ACHN (cell line): ENCODE measurements at places on chromosomes 2 and 18.

DNA sequence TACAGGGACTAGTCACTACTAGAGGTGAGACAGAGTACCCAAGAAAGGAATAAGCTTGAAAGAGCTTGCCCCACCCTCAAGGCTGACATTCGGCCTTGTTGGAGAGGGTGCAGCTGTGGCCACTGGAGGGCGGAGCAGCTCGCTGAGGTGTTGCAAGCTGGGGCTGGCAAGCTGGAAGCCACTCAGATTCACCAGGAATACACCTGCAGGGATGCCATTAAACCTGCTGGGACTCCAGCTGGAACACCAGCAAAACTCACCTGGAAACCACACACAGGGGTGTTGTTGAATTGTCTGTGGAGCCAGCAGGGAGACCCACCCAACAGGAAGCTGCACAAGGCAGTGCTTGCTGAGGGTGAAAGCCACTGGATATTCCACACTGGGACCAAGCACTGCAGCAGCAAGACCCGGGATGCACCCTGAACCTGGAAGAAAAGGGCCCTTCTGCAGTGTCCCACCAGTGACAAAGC is 26.1 kb downstream of the KCTD18 start:
- DNase-seq, result peak; percentile 55

DNA sequence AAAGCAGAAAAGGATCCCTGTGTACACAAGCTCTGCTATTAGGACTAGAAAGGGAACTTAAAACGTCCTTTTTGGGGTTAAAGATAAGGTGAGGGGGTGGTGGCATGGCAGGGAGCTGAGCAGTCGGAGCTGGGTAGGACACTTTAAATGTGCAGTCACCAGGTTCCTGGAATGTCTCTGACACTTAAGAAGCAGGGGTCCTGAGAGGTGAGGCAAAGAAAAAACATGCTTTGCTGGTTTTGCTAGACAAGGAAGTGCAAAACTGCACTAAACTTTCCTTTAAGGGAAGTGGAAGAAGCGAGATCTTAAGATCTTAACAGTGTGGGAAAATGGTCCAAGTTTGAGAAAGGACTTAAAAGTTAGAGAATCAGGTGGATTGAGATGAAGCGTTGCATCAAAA is 99.5 kb upstream of the MAP3K20 start:
- DNase-seq, result no peak

DNA sequence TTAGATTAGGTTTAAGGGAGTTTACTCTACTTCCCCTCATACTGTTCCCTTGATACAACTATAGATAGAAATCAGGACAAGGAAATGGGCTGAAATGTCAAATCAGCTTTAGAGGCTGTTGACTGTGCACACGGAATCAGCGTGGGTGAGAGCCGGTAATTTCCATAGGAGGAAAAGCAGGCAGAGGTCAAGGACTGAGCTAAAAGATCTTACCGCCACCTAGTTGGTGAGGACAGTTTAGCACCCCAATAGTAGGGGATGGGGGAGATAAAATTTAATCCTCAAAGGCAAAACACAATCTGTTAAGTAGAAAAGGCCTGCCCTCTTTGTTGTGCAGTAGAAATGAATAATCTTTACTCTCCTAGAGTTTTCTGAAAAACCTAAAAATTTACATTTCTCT is 1154.5 kb upstream of the CHAC2 start:
- no peak for DNase-seq

DNA sequence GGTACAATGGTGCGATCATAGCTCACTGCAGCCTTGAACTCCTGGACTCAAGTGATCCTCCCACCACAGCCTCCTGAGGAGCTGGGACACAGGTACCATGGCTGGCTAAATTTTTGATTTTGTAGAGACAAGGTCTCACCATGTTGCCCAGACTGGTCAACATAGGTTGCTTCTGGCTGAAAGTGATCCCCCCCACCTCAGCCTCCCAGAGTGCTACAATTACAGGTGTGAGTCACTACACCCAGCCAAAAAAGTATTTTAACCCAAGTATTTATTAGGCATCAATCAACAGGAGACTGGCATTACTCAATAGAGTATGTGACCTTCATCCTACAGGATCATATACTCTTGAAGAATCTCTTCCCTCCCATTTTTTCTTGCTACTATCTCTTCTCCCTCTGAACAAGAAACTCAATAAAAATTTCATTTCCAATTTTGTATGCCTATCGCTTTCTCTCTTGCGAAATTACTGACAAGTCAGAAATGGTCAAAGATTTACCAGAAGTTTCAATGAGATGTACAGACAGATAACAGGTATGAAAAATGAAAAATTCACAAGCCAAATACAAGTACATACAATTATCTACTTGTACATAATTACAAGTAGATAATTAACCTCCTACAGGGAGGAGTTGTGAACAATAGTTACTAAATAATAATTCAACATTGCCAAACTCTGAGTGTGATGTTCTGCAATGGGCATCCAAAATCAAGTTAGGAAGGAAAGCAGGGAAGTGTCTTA is 34.9 kb upstream of the CCNT2 start:
- no peak for DNase-seq

DNA sequence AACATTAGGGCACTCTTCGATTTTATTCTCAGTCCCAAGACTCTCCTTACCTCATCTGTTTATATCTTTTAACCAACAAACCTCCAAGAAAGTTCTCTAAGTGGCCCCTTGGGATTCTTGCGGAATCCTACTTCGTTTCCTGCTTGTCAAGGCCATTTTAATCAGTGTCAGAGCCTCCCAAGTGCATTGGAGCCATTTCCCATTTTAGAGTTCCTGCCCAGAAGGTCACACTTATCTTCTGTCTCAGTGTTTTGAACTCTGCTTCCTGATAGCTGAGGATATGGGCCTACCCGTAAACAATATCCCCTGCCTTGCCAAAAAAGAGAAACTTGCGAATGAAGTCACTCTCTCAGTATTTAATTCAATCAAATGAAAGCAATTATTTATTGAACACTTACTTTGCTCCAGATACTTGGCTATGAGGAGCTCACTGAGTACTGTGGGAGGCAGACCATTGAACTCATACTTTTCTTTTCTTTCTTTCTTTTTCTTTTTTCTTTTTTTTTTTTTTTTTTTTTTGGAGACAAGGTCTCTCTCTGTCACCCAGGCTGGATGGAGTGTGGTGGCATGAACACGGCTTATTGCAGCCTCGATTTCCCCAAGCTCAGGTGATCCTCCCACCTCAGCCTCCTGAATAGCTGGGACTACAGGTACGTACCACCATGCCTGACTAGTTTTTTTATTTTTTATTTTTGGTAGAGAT is 5.7 kb upstream of the NOSTRIN start:
- no peak for DNase-seq

GRCh38 chr2:18117592-18117991 is 239.1 kb downstream of the KCNS3 start:
- peak; percentile 72 for DNase-seq

DNA sequence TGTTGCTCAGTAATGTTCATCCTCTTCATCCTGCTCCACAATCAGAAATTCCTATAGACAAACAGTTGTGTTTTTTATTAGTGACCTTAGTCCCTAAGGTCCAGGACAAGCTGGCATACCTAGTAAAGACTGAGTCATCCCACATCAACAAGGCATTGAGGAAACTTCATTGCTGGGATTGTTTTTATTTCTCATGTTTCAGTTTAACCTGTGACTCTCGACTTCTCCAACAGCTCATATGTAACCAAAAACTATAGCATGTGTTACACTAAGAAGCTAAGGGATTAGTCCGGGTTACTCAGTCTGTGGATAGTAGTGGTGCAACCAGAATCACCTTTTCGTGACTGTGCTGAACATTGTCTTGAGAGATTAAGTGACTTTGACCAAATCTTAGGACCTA is 292.1 kb downstream of the RDH14 start:
- no peak for DNase-seq

DNA sequence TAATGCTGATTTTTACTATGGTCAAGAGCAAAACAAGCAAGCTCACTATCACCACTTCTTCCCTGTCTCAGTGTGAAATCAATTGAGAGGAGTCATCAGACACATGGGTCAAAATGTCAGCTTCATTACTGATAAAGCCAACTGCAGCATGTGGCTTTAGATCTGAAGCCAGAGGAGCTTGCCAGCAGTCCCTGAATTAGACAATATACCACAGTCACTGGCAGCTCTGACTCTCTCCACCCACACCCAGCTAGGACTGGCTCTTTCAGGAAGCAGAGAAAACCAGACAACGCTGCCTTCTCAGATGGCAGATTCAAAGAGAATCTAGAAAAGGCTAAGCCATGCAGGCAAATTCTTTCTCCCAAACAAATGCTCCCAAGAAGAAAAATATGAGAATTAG is 20.0 kb upstream of the ASB18 start:
- no peak for DNase-seq

DNA sequence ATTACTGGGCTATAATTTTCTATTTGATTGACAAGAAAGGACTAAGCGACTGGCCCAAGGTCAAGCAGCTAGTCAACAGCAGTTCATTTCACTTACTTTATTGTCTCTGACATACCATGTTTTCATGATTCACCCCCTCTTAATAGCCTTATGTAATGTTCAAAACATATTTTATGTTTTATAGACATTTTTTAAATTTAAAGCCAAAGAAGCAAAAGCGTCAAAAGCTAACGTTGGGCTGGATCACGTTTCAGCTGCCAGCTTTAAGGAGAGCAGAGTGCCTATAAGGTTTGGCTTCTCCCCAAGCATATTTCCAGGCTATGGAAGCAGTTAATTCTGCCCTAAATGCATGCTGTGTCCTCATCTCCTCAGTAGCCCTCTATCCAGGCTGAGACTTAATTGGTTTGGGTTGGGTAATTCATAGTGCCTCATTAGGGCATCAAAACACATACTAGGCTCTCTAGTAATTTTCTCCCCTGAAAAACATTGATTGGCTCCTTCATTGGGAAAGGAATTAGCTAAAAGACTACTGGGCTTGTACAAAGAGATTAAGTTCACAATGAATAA is 94.8 kb upstream of the CREB1 start:
- no peak for DNase-seq

GRCh38 chr18:66754335-66754734 is 150.4 kb upstream of the CDH19 start:
- DNase-seq, result no peak

GRCh38 chr2:9846554-9846953 is 3.3 kb downstream of the TAF1B start:
- DNase-seq, result no peak

GRCh38 chr18:77203071-77203470 is 46.6 kb upstream of the GALR1 start:
- DNase-seq, result no peak

DNA sequence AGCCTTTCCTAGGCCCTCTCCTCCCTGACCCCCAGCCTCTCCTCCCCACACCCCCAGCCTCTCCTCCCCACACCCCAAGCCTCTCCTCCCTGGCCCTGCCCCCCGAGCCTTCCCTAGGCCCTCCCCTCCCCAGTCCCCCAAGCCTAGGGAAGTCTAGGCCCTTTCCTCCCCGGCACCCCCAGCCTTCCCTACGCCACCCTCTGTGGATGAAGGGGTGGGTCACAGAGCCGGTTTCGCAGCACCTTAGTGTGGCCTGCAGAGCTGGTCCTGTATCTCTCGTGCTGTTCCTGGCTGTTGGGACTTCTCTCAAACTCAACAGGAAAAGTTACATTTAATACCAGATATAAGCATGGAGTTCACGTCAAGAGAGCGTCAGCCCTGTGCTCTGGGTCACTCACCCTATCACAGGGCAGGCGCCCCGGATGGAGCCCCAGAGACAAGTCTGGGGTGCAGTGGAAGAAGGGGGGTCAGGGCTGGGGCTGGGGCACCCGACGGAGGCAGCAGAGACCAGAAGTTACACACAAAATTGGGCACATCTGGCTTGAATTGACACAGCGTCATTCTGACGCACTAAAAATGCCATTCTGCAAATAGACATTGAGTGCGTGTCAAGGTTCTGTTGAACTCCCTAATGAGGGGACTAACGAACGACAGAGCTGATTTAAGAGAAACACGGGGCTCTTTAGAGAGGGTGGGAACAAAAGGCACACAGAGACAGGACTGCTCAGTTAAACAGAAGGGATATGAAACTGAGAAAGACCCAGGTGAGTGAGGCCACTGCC is 24.0 kb downstream of the KCNIP3 start:
- DNase-seq, result no peak

- DNase-seq, result no peak
These were observed 49.3 kb downstream of the MMADHC start for GRCh38 chr2:149538138-149538833.

DNA sequence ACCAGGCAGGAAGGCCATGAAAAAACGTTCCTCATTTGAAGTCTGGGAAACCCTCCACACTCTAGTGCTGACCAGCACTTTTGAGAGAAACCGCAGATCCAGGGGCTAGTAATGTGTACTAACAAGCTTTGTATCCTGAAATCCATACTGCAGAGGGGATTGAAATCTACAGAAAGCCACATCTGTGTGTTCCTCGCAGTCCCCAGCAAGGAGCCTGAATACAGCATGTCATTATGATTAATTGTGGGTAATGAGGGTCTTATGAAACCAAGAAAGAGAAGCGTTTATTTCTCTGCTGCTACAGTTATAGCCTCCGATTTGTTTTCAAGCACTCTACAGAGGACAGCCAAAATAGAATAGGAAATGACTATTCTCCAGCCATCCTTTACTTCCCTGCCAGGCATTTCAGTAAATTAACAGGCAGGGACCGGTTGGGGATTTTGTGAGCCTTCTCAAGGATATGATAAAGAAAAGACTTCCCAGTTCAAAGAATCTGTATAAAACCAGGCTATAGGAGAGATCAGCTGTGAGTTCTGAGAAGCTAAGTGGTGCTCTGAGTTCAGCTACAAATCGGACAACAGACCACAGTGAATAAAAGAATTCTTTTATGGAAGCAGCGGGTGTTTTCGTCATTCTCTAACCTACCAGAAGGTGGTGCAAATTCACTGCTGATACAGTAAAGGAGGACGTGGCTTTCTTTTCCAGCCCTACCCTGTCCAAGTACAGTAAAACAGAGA is 133.4 kb downstream of the INSIG2 start:
- DNase-seq, result peak; percentile 75

DNA sequence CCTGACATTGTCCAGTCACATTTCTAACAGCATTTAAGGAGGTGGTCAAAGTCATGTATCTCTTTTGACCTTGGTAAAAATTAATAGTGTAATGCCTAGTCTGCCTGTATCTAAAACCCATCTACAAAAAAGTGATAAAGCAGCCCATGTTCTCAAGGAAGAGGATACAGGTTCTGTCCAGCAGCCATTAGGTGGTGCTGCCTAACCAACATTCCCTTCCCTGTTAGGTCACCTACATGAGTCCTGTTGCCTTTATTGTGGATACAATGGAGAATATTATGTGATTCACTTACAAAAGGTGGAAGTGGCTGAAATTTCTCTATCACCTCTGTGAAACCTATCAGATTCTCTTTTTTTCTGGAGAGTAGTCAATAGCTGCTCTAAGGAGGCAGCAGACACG is 52.5 kb downstream of the AQP4 start:
- DNase-seq, result peak; percentile 63

DNA sequence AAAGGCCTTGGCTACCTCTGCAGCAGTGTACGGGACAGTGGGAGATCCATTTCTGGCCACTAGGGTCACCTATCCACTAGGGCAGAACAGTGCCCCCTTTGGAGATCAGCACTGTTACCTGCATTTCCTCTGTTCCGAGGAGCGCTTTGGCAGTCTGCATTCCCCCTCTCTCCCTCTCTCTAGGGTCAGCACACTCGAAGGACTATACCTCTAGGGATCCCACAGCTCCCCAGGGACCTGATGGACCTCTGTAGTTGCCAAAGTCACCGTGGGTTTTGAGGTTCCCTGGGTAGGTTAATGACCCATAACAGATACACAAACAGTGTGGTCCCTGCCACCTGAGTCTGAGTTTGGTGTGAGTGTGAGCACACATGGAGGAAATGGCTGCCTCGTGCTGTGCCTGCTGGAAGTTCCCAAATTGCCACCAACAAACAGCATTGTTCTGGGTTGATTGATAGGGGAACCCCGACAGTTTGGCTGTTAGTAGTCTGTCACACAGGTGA is 99.8 kb upstream of the VWC2L start:
- DNase-seq, result peak; percentile 11
